Stimulated activated CD8-positive, alpha-beta memory T cell treated with anti-CD3 and anti-CD28 coated beads, Interleukin-2, amount 100 ng/mL, for 1 hour (primary cell): ENCODE measurements at places on chromosomes 13 and 19.
A peak's percentile ranks its signal among the peaks of the same experiment; 100 is the strongest.

GRCh38 chr13:40569024-40569350, 97.5 kb downstream of the FOXO1 start:
- no peak for DNase-seq

DNA sequence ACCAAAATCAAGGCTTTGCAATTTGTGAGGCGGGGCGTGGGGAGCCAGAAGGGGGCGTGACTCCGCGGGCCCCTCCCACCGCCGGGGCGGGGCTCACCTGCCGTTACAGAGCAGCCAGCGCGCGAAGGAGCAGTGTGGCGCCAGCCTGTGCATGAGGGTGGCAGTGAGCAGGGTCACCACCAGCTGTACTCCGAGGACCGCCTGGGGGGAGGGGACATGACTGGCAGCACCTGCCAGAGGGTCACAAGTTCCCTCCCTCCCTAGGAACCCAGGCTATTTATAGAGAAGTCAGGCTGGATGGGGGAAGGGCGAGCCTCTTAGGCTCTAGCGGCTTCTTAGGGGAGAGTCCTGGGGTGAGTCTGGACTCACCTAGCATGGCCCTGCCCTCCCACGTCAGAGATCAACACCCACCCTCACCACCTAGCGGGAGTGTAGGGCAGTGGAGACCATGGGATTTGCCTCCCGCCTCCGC, 3.6 kb downstream of the TMEM161A start:
- no peak for DNase-seq

DNA sequence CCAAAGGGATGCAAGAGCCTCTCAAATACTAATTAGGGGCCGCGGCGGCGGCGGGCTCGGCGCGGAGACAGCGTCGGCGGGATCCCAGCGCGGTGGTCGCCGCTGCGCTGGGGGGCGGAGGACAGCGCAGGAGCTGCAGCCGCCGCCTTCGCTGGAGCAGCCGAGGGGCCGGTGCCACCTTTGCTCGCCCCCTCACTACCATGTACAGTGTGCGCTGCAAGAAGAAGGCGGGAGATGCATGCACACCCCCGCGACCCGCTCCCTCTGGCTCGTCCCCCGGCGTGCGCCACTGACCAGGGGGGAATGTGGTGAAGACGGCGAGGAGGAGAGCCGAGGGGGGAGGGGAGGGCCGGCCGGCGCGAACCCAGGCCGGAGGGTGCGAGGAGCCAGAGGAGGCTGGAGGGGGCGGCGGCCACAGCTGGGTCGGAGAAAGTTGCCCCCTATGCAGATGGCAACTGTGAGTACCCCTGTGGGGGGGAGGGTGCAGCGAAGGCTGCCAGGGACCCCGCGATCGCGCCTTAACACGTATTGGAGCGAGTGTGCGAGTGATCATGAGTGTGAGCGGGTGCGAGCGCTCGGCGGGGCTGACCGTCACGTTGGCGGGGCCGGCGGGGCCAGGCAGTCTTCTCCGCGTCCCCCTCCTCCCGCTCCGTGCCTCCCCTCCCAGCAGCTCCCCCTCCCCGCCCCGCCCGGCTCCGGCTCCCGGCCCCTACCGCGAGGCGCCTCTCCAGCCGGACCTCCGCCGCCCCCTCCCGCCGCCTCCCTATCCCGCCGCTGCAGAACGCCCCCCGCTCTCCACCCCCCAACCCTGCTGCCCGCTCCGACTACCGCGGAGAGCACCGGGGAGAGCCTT, 808 bp downstream of the SLITRK5 start:
- no peak for DNase-seq

GRCh38 chr19:35468637-35469036, 20.6 kb downstream of the FFAR2 start:
- peak; percentile 42 for DNase-seq

DNA sequence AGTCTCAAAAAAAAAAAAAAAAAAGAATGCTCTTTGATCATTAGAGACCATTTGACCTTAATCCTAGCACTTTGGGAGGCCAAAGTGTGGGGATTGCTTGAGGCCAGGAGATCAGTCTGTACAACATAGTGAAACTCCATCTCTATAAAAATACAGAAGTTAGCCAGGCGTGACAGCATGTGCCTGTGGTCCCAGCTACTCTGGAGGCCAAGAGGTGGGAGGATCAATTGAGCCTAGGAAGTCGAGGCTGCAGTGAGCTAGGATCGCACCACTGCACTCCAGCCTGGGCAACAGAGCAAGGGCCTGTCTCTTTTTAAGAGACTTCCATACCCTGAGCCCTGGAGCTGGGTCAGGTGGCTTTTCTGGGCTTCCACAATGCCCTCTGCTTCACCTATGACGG, 11.5 kb upstream of the COLGALT1 start:
- no peak for DNase-seq

DNA sequence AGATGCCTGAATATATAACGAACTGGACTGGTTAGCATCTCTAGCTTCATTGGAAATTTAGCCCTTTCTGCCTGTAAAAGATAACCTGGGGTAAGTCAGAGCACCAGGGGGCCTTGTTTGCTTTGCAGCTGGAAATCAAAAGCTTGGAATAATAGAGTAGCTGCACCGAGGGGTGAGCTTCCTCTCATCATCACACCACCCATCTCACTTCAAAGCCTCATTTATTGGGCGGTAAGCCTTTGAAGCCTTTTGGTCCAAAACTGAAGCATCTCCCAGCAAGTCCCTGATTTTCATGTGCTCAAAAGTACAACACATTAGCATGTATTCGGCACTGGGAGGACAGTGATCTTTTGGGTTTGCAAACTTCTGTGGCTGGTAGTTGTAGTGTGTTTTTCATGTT, 405.1 kb downstream of the FOXO1 start:
- no peak for DNase-seq

GRCh38 chr13:40517486-40518480, 148.7 kb downstream of the FOXO1 start:
- DNase-seq = no peak

DNA sequence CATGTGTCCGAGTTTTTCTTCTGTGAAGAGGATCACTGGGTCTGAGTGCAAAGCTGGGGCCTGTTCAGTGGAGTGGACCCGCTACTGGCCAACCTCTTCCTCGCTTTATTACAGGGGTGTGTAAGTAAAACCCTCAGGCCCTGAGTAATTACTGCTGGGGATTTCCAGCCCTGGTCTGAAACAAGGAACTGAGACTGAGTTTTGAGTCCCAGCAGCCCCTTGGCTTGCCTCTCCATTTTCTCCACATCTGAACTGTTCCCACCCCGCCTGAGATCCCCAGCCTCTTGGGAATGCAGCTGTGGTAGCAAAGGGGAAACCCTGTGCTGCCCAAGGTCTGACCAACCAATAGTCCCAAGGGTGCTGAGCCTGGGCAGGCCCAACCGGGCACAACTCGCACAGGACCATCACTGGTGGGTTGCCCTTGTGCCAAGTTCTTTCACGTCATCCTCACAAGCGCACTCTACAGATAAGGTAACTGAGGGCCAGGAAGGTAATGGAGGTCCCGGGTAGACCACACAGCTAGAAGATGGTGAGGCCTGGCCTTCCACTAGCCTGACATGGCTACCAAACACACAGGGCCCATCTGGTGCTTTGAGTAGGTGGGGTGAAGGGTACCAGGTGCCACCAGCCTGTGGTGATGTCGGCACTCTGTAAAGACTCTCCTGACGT, 13.7 kb upstream of the SLC35E1 start:
- no peak for DNase-seq

- DNase-seq = no peak
Measured at GRCh38 chr13:112012016-112012704, 54.8 kb upstream of the SOX1 start.

- DNase-seq = no peak
Measured at GRCh38 chr13:40376296-40376849, 290.1 kb downstream of the FOXO1 start.

GRCh38 chr13:50085063-50085462, 69.8 kb downstream of the KCNRG start:
- DNase-seq = no peak

DNA sequence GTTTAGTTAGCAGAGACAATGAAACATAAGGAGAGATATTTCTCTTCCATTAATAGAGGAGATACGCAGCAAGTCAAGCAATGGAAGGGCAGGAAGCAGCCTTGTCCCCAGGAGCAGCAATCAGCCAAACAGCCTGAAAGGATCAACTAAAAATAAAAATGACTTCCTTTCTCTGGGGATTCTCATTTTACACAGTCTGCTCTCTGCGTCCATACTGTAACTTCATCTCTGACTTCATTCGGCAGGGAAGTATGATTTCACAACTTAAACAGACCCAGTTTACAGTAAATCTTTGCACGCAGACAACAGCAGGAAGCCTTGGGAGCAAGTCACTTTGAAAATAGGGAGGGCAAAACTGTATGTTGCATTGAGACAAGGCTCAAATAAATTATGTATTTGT, 826.7 kb downstream of the DIAPH3 start:
- DNase-seq = no peak

- DNase-seq = no peak
Measured at GRCh38 chr13:33349986-33350826, 64.7 kb upstream of the STARD13 start.

DNA sequence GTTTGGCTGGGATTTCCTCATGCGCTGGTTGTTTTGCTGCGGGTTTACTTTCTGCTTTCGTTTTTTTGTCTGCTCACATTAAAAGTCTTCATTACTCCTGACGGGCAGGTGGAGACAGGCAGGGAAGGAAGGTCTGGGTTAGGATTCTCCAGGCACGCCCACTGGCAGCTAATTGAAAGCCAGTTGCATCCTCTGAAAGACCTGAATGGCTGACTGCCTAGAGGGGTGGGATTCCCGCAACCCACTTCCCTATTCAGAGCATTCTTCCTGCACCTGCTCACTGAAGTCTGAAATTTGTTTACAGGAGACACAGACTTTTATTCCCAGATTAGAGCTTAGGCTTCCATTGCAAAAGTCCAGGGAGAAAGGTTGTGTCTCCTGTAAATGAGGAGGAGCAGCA, 172.0 kb downstream of the UQCRFS1 start:
- DNase-seq = no peak

- DNase-seq = no peak
Measured at GRCh38 chr13:24851546-24851945, 87.6 kb downstream of the RNF17 start.

DNA sequence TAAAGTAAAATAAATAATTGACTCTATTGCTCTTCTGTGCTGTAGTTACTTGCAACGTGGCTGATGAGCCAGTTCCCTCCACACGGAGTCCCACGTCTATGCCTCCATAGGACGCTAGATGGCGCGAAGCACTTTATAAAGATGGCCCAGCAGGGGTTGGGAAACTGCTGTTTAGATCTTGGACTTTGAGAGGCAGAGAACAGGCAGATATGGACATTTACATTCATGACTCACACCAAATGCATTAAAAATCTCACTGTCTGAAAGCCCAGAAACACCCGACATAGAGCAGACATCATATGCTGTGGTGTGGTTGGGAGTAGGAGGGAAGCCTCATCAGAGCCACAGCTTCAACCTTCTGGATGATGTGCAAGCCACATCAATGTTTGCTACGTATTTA, 643.1 kb upstream of the ARGLU1 start:
- DNase-seq = peak; percentile 10

- no peak for DNase-seq
Measured at GRCh38 chr13:49251326-49251725, 3.6 kb downstream of the CDADC1 start.

- no peak for DNase-seq
Measured at GRCh38 chr13:43933378-43933777, 53.7 kb downstream of the LACC1 start.

GRCh38 chr13:30832845-30833332, 73.2 kb upstream of the MEDAG start:
- DNase-seq = no peak

GRCh38 chr13:50374517-50374916, 359.3 kb downstream of the KCNRG start:
- DNase-seq = no peak

- no peak for DNase-seq
Measured at GRCh38 chr19:28330831-28331230, 882.1 kb downstream of the UQCRFS1 start.

GRCh38 chr19:54106716-54107115, 4.1 kb downstream of the NDUFA3 start:
- DNase-seq = no peak

GRCh38 chr19:32619051-32619685, 38.2 kb downstream of the PDCD5 start:
- DNase-seq = no peak

DNA sequence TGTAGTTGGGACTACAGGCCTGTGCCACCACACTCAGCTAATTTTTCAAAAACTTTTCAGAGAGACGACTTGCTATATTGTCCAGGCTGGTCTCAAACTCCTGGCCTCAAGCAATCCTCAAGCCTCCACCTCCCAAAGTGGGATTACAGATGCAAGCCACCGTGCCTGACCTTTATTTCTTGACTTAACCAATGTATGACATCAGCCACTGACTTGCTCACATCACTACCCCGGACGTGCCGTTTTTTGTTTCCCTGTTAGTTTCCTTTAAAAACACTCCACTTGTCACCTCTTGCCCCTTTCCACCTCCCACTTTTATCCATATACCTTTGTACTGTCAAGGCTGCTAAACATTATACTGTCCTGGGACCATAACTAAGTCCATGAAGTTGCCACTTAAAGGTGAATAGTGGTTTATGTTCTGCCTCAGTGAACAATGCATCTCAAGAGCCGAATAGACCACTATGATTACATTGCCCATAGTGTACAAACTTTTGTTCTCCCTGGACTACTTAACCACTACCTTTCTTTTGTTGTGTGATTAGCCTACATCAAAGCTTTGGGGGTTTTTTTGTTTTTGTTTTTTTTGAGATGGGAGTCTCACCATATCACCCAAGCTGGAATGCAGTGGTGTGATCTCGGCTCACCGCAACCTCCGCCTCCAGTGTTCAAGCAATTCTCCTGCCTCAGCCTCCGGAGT, 2.3 kb upstream of the EPHX3 start:
- DNase-seq = no peak

- DNase-seq = no peak
Measured at GRCh38 chr13:48249018-48249417, 16.0 kb downstream of the ITM2B start.
